ENCODE measurements at places on chromosomes 1 and 21.

DNA sequence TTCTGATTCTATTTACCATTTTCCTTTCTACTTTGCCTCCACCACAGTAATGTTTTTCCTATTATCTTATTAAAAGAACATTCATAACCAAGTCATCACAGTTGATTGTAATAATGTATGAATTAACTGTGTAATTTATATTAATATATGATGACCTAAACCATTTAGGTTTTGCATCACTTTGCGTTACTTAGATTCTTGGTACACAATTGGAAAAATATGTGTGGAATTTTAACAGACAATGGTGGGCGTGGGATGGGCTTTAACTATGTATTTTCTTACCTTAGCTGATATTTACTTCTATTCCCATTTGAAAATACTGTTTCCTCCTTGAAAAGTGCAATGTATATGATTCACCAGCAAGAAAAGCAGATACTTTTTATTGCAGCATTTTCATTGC, 3.6 kb downstream of the KRTAP21-3 start:
- no peak for DNase-seq

- DNase-seq, result no peak
Measured at GRCh38 chr1:57506941-57507340, 83.1 kb upstream of the DAB1 start.

DNA sequence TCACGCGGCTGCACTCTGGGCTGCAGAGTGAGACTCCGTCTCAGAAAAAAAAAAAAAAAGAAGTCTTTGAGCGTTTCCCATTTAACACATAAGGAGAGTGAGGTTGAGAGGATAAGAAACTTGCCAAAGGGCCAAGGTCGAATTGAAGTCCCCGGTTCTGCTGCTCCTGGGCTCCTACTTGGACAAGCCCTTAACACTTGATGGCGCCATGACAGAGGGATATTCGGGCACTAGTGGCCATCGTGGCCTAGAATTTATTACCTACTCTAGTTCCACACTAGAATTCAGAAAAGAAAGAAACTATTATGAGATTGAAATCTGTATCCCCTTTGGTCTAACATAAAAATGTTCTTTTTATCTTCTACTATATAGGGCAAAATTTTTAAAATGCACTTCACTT, 65.7 kb upstream of the NEK2 start:
- peak; percentile 29 for DNase-seq

DNA sequence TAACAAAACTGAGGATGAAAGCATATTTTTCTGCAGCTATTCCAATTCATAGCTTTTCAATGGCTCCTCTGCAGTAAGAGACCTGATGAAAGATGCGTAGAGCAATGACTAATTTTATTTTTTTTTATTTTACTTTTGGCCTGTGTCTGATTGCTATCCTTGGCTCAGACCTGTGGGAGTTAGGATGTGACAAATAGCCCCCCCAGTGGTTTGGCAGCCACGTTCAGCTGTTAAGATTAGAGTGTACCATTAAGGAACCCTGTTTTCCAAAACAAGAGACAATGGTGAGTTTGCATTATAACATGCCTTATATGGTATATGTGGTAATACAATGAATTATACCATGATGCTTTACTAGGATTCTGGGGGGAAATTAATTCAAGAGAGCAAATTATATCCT, 264.7 kb downstream of the CACNA1E start:
- no peak for DNase-seq

DNA sequence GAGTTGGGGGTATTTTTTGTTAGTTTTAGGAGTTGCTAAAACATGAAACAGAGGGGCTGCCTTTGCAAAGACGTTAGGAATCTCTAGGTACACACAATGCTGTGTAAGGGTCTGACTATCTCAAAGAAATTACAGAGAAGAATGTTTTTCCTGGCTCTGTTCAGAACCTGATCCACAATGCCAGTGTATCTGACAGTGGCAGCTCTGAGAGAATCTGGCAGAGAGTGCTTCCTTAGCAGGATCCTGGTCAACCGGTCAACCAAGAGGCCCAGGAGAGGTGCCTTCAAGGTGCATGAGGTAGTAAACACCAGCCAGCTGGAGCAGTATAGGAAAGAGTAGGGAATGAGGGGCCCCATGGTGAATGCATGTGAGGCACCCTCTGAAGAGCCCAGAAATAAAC, 40.9 kb upstream of the RGS1 start:
- DNase-seq, result no peak

GRCh38 chr21:37073417-37074196, 553 bp downstream of the TTC3 start:
- DNase-seq, result peak; percentile 29

- no peak for DNase-seq
Measured at GRCh38 chr21:43771199-43771675, 4.9 kb downstream of the CSTB start.

DNA sequence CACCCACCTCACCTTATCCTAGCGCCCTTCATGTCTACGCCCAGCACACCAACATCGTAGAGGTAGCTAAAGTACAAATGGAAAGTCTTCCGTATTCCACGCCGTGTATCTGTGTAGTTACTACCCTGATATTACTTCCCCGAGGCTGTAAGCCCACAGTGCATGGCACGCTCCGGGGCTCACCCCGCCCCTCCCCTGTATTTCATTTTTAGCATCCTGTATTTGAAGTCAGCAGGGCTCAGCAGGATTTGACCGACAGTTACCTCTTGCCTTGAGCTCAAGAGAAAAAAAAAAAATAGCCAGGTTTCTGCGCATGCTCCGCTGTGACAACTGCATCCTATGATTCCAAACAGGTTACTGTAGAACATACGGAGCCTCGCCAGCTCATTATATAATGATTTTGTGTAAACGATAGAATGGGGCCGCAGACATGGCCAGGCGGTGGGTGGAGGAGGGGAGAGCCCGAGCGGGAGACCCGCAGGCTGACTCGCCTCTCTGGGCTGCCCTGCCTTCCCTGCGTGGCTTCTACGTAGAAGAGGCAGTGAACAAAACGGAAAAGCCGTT, 1.3 kb downstream of the ABCG1 start:
- peak; percentile 71 for DNase-seq

- DNase-seq, result no peak
Measured at GRCh38 chr1:85555867-85556573, 24.5 kb upstream of the CCN1 start.

GRCh38 chr1:21200767-21201166, 24.1 kb upstream of the EIF4G3 start:
- no peak for DNase-seq

GRCh38 chr1:109610609-109611307, 8.7 kb downstream of the GNAT2 start:
- DNase-seq, result no peak

GRCh38 chr21:31879241-31879650, 6.4 kb downstream of the HUNK start:
- DNase-seq, result no peak

DNA sequence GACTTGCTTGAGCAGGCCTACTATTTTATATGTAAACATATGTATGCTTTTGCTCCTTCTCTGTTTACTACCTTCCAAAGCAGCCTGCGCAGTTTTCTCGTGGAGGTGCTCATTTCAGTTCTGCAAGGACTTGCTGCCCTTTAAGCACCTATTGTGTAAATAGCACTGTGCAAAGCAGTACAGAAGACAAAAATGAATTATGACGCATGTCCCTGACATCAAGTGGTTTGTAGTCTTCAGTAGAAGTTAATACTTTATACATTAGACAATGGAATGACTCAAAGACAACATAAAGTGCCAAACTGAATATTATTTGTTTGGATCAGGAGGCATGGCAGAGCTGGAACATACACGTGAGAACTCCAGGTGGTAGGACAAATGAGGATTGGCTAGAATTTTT, 611.7 kb downstream of the LMO4 start:
- no peak for DNase-seq

GRCh38 chr1:19676438-19676922, 11.8 kb downstream of the HTR6 start:
- no peak for DNase-seq

GRCh38 chr1:243416495-243416894, 160.7 kb downstream of the SDCCAG8 start:
- no peak for DNase-seq

DNA sequence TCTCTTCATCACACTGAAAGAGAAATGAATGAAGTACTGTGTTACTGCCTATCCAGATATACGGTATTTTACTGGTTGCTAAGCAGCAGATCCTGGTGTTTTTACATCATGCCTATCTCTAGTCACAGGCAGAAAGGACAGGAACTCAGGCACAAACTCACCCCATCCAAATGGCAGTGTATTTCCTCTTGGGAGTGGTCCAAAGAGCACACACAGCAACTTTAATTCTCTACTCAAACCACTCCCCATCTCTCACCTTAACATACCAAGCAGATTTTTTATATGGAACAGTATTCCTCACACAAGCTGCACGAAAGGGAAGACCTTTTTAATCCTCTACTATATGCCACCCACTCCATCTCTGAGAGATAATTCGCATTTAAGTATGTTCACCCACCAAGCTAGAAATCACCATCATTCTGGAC, 27.3 kb downstream of the EIF4G3 start:
- DNase-seq, result no peak

GRCh38 chr1:178953538-178954324, 72.0 kb upstream of the FAM20B start:
- no peak for DNase-seq

- DNase-seq, result no peak
Measured at GRCh38 chr1:1356796-1357401, 1.5 kb downstream of the MXRA8 start.

DNA sequence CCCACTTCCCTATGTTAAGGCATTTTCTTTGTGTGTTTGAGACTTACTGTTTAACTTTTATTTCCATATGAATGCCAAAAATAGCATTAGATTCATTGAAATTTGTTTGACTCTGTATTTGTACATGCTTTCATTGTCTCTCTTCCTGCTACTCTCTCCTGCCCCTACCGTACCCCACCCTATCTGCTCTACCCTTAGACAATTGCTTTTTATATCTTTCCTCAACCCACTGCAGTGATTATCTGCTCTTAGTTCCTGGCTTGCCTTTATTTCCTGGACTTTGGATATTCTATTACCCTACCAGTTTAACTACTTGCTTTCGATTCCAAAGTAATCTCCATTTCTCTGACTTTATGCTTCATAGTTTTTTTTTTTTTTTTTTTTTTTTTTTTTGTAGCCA, 10.5 kb downstream of the RAVER2 start:
- no peak for DNase-seq

- DNase-seq, result no peak
Measured at GRCh38 chr1:36351227-36351977, 28.0 kb upstream of the EVA1B start.

DNA sequence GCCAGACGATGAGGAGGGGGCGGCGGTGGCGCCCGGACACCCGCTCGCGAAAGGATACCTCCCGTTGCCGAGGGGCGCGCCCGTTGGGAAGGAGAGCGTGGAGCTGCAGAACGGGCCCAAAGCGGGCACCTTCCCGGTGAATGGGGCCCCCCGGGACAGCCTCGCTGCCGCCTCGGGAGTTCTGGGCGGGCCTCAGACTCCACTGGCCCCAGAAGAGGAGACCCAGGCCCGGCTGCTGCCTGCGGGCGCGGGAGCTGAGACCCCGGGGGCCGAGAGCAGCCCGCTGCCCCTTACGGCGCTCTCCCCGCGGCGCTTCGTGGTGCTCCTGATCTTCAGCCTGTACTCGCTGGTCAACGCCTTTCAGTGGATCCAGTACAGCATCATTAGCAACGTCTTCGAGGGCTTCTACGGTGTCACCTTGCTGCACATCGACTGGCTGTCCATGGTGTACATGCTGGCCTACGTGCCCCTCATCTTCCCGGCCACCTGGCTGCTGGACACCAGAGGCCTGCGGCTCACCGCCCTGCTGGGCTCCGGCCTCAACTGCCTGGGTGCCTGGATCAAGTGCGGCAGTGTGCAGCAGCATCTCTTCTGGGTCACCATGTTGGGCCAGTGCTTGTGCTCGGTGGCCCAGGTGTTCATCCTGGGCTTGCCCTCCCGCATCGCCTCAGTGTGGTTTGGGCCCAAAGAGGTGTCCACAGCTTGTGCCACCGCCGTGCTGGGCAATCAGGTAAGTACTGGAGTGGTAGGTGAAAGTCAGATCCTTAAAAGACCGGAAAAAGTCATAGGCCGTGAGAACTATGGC, 588 bp downstream of the FLVCR1 start:
- DNase-seq, result no peak

DNA sequence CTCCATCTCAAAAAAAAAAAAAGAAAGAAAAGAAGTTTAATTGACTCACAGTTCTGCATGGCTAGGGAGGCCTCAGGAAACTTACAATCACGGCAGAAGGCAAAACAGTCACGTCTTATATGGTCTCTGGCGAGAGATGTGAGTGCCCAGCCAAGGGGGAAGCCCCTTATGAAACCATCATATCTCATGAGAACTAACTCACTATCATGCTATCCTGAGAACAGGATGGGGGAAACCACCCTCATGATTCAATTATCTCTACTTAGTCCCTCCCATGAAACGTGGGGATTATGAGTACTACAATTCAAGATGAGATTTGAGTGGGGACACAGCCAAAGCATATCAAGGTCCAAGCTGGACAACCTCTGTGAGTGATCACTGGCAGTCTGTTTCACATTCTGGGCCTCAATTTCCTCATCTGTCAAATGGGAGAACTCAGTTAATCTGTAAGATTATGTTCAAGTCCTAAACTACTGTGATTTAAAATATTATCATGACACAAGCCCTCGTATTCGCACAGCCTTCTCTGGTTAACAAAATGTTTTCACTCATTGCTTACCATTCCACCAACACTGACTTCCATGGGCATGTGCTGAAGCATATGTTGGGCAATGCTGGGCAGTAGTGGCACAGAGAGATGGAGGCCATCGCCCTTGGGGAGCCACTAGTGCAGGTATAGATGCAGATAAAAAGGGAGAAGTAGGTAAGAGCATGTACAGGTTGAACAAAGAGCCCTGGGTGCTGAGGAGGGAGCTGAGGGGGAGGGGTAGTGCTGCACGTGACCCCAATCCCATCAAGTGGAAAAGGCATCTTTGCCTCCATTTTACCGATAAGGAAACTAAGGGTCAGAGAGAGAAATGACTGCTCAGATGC, 46.2 kb upstream of the SLC2A1 start:
- no peak for DNase-seq

GRCh38 chr1:3501856-3502640, 47.6 kb downstream of the ARHGEF16 start:
- DNase-seq, result no peak

GRCh38 chr1:37814252-37814651, 6.2 kb upstream of the YRDC start:
- DNase-seq, result no peak

- no peak for DNase-seq
Measured at GRCh38 chr1:201533836-201534235, 5.1 kb upstream of the NAV1 start.

GRCh38 chr1:244060686-244061085, 9.6 kb downstream of the ZBTB18 start:
- no peak for DNase-seq

GRCh38 chr1:109112056-109112651, 1.8 kb upstream of the ELAPOR1 start:
- peak; percentile 65 for DNase-seq

- DNase-seq, result no peak
Measured at GRCh38 chr1:59477286-59477685, 180.4 kb downstream of the FGGY start.

Measured in GF-D8 (cell line).